SK-MEL-5 (cell line): ENCODE measurements at places on chromosomes 2 and 18. TPM values are rescaled to one million over a fixed set of nuclear protein-coding genes. Genes with fewer than 3 reads are reported as not detected.

Gene CPLX4
- not detected in 2 replicates for total RNA-seq

Gene CD8B2
- not detected in 2 replicates for total RNA-seq

Gene STARD6
- not detected in 2 replicates for total RNA-seq

- DNase-seq: no peak
Observed at GRCh38 chr2:154466226-154466625, 232.3 kb upstream of the KCNJ3 start.

DNA sequence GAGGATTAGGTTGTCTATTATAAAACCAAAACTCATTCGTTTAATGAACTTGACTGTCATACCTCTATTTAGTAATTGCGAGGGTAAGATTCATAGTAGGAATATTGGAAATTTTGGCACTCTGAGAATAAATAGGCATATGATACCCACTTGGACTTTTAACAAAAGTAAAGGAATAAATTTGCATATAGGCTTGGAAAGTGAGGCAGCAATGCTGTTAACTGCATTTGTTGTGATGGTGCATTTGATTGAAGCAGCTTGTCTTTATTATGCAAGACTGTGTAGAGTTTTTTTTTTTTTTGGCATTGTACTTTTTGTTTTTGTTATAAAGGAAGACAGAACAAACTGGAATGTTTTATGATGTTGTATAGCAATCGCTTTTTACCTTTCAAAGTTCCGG is 18.9 kb downstream of the ITGB1BP1 start:
- no peak for DNase-seq

GRCh38 chr2:238476258-238476657 is 49.5 kb downstream of the ASB1 start:
- DNase-seq: no peak

- no peak for DNase-seq
Observed at GRCh38 chr18:69138088-69138487, 262.6 kb upstream of the DOK6 start.

GRCh38 chr2:67851956-67852824 is 210.6 kb downstream of the C1D start:
- DNase-seq: no peak

- DNase-seq: no peak
Observed at GRCh38 chr2:110785439-110785838, 53.1 kb downstream of the ACOXL start.

- no peak for DNase-seq
Observed at GRCh38 chr2:197760293-197760657, 24.8 kb downstream of the BOLL start.

DNA sequence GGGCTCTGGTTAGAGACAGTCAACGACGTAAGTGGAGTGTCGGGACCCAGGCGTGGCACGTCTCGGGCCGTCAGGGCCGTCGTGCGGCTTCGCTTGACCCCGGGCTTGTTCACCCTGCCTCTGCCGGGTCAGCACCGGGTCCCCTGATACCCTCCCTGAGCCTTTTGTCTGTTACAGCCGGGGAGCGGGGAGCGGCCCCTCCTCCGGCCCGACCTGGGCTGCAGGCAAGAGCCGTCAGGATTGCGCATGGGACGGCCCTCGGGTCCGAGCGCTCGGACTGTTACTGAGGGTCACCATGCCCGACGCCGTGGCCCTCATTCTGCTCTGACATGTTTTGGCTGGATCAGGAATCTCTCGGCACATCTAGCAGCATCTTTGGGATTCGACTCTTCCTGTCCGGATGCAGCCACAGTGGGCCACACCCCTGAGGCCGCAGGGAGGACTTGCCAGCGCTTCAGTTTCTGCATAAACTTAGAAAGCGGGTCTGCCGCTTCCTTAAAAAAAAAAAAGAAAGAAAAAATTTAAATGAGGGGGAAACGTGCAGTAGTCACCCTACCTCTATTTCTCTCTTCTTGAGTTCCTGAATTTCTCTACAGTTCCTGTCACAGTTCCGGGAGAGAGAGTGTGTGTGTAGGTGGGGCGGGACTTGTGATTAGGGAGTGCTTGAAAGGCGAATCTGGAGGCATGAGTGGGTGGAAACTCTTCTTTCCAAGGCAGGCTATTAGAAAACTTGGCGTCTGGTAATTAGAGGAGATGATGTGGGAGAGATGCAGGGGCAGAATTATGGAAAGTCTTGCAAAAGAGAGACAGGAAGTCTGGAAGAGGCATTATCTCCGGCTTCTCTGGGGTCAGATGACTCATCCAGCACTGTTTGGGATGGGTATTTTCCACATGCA is 909 bp downstream of the TMEM87B start:
- peak; percentile 60 for DNase-seq

DNA sequence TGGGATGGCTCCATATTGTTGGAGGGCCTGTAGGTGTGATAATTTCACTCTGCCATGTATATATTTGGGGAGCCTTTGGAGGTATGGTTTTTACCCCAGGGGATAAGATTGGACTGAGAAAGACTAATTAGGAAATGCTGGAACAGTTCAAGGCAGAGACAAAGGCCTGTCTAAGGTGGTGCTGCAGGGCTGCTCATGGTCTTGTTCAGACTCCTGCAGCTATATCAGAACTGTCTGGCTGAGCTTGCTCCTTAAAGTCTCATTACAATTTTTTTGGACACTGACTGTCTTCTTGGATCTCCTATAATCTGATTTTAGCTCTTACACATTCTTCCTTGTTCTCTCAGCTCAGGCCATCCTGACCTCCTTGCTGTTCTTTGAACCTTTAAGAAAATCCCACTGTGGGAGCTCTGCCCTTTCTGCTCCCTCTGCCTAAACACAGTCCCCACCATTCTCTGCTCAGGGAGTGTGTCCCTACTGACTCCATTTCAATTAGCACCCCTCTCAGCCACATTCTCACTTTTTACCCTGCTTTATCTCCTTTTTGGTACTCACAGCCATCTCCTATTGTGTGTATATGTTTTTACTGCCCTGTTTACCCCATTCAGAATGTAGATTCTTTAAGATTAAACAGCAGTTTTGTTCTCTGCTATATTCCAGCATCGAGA is 468.7 kb upstream of the FANCL start:
- DNase-seq: no peak

- DNase-seq: peak; percentile 93
Observed at GRCh38 chr2:55056024-55056521, 5.8 kb upstream of the RTN4 start.

DNA sequence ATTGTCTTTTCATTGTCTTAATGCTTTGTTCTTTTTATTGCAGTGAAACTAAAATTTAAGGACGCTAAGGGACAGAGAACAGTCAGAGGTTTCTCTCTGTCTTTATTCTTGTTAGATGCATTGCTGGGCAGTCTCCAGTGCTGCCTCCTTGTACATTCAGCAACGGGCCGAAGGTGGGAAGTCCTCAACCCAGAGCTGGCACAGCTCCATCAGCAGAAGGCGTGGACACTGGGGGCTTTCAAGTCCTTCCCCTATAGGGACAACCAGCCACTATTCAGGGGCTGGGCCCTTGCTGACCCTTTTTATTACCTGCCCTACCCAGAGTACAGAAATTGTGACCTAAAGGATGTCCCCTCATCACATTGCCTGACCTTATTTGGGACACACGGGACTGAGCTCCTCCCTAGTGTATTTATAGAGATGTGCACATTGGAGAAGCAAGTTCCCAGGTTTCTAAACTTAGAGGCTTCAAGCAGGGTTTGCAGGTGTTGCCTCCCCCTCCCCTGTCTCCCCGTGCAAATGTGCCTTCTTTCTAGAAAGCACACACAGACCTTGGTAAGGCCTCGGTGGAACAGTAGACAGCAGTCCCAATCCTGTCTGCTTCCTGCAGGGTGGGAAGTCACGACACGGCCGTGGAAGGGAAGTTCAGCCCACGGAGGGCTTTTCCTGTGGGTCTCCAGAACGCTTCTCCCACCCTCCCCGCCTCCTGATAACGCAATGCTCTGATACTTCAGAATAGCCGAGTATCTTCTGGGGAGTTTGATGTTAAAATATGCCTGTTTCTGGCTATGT is 68.2 kb downstream of the ZCCHC2 start:
- no peak for DNase-seq

GRCh38 chr18:76686737-76687231 is 135.6 kb upstream of the ZNF236 start:
- peak; percentile 77 for DNase-seq

DNA sequence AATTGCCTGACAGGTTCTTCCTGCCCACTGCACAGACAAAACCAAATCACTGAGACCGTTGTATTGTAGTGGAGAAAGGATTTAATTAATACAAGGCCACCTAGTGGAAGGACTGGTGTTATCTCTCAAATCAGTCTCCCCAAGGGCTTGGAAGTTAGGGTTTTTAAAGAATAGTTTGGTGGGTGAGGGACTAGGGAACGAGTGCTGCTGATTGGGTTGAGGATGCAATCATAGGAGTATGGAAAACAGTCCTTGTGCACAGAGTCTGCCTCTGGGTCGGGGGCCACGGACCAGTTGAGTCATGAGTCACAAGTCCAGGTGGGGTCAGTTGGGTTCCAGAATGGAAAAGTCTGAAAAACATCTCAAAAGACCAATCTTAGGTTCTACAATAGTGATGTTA is 89.1 kb downstream of the B3GNT2 start:
- no peak for DNase-seq

DNA sequence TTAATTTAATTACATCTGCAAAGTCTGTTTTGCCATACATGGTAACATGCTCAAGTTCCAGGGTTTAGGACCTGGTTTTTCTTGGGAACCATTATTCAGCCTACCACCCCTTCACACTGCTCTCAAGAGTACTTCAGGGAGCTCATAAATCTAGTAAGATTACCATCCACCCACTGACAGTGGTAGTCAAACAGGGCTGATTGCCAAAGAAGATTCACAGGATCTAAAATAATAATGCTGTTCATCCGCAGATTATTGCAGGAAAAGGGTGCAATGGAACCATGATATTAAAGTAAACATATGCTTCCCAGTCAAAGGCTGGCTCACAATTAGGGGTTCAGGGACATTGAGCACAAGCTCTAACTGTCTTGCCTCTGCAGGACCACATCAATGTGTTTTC is 148.0 kb upstream of the CYRIA start:
- DNase-seq: no peak
